ENCODE measurements at places on chromosomes 5 and 9. TPM values are rescaled to one million over a fixed set of nuclear protein-coding genes. Genes with fewer than 3 reads are reported as not detected.

Gene SLC25A2
- total RNA-seq: not detected

Gene PLGRKT
- total RNA-seq: 19.8 TPM

Gene DMRT2
- total RNA-seq: not detected

Gene GPR150
- 0.54 TPM for total RNA-seq

Gene CDHR2
- not detected for total RNA-seq

Gene IFNA2
- not detected for total RNA-seq

Gene C7
- 1,610 TPM for total RNA-seq

Gene ZNF366
- total RNA-seq: 0.49 TPM

Gene FANCG
- total RNA-seq: 10.4 TPM

Gene GLDC
- 3.4 TPM for total RNA-seq

Gene TEK
- total RNA-seq: 10.5 TPM

Gene GFPT2
- 57.0 TPM for total RNA-seq

Gene PNPLA7
- 0.81 TPM for total RNA-seq

Gene TMEFF1
- 2.9 TPM for total RNA-seq

Gene CAPSL
- not detected for total RNA-seq

Gene EIF4E1B
- total RNA-seq: not detected

Gene RGS7BP
- total RNA-seq: 0.36 TPM

Gene STOML2
- 119 TPM for total RNA-seq

Gene IRX1
- 3.4 TPM for total RNA-seq

Gene GKAP1
- total RNA-seq: 0.65 TPM

Gene RAPGEF6
- 6.5 TPM for total RNA-seq

Gene POU5F2
- total RNA-seq: 0.16 TPM

Gene CARD19
- total RNA-seq: 87.6 TPM

Gene SLC6A19
- not detected for total RNA-seq

Gene KDM4C
- total RNA-seq: 16.8 TPM

Gene CTXN3
- not detected for total RNA-seq

Gene PRELID1
- total RNA-seq: 111 TPM

Gene TTC23L
- not detected for total RNA-seq

Gene PLPP7
- total RNA-seq: 15.7 TPM

Gene PHPT1
- total RNA-seq: 118 TPM

Gene ACO1
- total RNA-seq: 103 TPM

Gene SLCO6A1
- total RNA-seq: not detected

Gene SPATA31E1
- total RNA-seq: not detected

Gene FBP2
- not detected for total RNA-seq

Gene NADK2
- 29.0 TPM for total RNA-seq

Gene TOPORS
- 14.6 TPM for total RNA-seq

Gene MRNIP
- 7.8 TPM for total RNA-seq

Gene PCDHGB3
- 2.4 TPM for total RNA-seq

Gene FOXD4
- total RNA-seq: not detected

Gene ZNF300
- 4.5 TPM for total RNA-seq

Gene BTNL8
- not detected for total RNA-seq

Gene SPOUT1
- total RNA-seq: 40.4 TPM

Gene DOCK2
- 5.8 TPM for total RNA-seq
